ENCODE measurements at places on chromosomes 16 and 17.

GRCh38 chr17:29567304-29567553 lies 392 bp upstream of the ABHD15 start:
- no peak for DNase-seq

DNA sequence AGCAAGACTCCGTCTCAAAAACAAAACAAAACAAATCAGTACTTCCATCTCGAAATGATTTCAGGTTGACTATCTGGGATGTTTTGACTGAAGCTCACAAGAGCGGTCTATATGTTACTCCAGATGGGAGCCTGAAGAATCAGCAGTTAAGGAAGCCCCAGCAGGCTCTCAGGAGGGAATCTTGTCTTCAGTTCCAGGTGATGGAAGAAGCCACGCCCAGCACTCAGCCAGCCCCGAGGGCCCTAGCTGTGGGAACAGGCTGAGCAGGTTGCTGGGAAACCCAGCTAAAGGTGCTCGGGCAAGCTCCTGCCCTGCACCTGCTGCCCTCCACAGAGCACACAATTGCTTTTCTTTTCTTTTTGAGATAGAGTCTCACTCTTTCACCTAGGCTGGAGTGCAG lies 32.4 kb downstream of the WIPI1 start:
- no peak for DNase-seq

DNA sequence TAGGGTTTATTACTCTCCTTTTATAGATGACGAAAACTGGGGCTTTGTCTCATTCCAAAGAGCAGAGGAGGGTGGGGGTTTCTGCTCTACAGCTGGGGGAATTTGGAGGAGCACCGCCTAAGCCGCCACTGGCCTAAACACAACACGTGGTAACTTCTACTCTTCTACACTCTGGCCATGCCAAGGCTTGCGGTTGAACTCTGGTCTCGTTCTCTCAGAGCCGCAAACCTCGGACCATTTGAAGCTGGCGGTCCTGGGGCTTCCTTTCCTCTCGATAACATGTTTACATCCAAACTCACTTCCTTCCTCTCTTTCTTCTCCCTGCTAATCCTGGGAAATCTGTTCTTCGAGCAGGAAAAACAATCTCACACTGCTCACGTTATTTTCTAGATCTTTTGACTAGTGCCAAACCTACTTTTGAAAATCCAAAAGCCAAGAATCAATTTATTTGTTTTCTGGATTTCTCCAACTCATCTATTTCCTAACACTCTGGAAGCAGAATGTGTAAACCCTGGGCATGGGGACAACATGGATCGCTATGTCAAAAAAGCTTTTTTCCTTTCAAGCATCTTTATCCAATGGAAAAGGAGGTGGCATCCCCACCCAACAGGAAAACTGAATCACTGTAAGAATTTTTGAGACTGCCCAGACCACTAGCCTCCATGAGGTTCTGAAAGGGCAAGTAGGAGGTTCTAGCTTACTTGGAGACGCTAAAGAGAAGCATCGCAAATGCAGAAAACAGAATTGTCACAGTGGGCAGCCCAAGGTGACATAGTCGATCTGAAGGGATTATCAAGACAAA lies 13.6 kb upstream of the EEF2K start:
- DNase-seq: peak; percentile 39

GRCh38 chr17:7177954-7178477 lies 1.2 kb downstream of the ASGR1 start:
- no peak for DNase-seq

- no peak for DNase-seq
These were observed 520.7 kb downstream of the MAF start for GRCh38 chr16:79079656-79080420.

GRCh38 chr17:55699181-55699860 lies 23.3 kb downstream of the TMEM100 start:
- DNase-seq: no peak

GRCh38 chr17:72399023-72399607 lies 278.3 kb downstream of the SOX9 start:
- no peak for DNase-seq

DNA sequence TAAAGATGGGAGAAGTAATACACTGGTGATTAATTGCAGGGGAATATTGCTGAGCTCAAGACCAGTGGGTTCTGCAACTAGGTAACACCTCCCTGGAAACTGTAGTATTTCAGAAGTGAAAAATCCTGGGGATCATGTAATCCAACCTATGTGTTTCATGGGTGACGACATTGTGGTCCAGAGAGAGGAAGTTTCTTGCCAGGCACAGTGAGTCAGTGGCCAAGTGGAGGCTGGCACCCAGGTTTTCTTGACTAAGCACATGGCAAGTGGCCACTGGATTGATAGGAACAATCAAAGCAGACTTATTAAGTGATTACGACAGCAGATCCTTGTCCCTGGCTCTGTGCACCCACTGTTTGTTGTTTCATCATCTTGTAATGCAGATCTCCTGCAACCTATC lies 14.6 kb upstream of the CIITA start:
- DNase-seq: no peak

DNA sequence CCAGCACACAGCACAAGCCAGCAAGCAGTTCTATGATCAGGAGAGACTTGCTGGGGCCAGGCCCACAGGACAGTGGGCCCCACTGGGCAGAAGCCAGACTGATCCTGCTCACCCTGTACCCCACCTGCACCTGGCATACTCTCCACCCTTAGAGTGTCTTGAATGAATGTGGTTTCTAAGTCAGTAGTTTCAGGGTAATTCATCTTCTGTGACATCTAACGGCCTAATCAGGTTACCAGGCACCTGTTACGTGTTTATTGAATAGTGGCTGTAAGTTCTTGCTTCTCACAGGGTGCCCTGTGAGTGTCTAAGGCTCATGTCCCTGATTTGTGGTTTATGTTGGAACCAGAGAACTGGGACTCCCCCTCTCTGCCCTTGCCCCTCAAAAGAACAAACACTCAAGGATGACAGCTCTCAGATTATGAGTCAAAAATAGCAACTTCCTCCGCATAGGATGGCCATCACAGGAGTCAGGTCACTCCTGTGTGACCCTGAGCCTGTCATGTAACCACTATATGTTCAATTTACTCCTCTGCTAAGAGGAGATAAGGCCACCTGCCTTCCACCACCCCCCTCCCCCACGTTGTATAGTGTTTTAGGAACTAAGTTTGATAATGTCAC lies 7.0 kb upstream of the OR2C1 start:
- no peak for DNase-seq

DNA sequence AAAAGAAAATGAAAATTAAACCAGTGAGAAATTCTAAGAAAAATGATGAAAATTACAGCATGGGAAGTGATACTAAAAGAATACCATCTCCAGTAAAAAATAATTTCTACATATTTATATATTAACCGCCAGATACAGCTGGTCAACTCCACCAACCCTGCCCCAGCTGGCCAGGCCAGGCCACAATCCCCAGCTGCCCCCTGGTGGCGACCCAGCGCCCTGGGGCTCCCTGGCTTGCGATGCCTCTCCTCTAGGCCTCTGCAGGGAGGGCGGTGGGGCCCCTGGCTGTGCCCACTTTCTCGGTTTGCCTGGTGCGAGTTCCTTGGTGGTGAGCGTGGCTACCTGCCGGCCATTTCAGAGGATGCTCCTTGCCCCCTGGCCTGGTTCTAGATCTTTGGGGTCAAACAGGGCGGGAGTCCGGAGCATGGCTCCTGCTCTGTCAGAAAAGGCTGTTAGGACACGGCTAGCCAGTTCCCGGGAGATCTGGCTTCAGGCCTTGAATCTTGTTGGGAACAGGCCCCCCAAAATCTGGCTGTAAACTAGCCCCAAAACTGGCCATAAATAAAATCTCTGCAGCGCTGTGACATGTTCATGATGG lies 14.5 kb downstream of the GLIS2 start:
- DNase-seq: peak; percentile 31

- DNase-seq: no peak
These were observed 4.6 kb downstream of the PTGES3L start for GRCh38 chr17:42975265-42975664.

DNA sequence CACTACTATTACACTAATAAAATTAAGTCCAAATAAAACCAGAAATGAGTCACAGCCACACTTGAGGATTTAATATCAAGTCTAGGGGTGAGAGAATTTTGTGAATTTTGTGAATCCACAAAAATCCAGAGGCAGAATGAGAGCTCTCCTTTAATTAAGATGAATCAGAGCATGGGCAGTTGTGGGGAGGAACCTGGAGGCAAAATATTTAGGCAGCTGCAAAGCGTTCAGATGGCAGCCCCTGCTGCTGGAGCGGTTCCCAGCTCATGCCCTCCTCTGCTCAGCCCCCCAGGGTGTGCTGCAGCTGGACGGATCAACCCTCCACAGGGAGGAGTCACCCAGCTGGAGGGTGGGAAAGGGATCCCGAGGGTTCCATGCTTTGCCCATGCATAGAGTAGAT lies 43.4 kb upstream of the IRX6 start:
- DNase-seq: no peak

- no peak for DNase-seq
These were observed 1.5 kb downstream of the MCRIP1 start for GRCh38 chr17:81831563-81831956.

- no peak for DNase-seq
These were observed 28.5 kb downstream of the CYTH1 start for GRCh38 chr17:78753316-78754250.

GRCh38 chr17:55344514-55344997 lies 77.1 kb downstream of the MMD start:
- DNase-seq: no peak

GRCh38 chr16:29898804-29899515 lies 390 bp downstream of the SEZ6L2 start:
- DNase-seq: no peak

DNA sequence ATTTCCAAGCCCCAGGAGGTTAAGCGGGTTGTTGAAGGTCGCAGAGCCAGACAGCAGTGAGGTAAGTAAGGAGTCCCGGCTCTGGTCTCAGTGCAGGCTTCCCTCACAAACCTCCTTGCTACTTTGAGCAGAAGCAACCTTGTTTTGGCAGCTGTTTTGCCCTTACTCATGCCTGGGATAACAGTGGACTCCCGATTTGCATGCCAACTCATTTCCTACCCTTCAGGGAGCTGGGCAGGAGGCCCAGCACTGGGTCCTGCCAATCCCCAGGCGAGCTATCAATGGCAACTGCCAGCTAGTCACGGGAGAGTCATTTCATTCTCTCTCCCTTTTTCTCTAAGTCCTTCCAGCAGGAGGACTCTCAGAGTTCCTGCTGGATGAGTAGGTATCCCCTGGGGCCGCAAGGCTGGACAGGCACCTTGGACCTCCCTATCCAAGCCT lies 72.0 kb upstream of the KSR1 start:
- no peak for DNase-seq

DNA sequence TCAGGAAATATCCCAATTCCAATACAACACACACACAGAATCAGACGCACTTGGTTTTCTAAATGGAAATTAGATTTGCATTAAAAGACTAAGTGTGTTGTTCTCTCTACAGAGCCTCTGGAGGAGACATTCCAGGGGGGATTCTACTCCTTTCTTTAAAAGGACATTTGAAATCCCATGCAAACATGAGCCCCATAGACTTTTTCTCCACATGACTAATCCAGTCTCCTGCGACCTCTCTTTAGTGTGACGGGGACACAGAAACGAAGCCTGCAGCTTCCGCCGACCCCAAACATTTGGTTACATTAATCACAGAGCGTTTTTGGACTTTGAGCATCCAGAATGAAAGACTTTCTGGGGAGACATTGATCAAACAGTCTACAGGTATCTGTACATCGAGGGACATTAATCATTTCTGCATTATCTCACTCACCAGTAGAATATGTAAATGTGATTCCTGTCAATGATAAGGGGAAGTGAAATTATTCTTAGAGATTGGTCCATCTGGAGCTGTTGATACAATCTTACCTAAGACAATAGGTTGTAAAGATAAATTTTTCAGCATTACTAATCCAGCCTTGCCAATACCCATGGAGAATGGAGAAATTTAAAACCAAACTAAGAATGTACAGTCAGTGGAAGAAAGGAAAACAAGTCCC lies 103.4 kb upstream of the IRX3 start:
- DNase-seq: no peak

DNA sequence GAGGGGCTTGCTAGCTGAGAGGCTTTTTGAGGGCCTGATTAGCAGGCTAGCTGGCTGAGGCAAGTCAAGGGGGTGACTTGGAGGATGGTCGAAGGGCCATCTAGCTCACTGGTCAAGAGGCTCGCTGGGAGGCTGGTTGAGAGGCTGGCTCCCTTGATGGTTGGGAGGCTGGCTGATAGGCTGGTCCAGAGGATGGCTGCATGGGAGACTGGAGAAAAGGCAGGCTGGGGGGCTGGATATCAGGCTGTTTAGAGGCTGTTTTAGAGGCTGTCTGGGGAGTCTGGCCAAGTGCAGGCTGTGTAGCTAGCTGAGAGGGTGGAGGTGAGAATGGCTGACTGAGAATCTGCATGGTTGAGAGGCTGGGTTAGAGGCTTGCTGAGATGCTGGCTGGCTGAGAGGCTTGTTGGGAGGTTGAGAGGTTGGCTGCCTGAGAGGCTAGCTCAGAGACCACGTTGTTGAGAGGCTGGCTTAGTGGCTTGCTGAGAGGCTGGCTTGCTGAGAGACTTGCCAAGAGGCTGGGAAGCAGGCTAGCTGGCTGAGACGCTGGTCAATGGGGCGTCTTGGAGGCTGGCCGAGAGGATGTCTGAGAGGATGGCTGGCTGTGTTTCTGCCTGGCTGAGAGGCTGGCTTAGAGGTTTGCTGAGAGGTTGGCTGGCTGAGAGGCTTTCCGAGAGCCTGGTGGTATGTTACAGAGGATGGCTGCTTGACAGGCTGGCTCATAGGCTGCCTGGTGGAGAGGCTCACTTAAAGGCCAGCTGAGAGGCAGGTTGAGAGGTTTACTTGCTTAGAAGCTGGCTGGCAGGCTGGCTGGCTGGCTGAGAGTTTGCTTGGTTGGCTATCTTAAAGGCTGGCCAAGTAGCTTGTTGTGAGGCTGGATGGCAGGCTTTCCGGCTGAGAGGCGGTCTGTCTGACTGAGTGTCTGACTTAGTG lies 36.6 kb upstream of the ACSM2B start:
- no peak for DNase-seq

GRCh38 chr17:17139972-17140589 lies 66.1 kb downstream of the PLD6 start:
- no peak for DNase-seq

- no peak for DNase-seq
These were observed 25.7 kb downstream of the CHD9 start for GRCh38 chr16:53080345-53081031.

DNA sequence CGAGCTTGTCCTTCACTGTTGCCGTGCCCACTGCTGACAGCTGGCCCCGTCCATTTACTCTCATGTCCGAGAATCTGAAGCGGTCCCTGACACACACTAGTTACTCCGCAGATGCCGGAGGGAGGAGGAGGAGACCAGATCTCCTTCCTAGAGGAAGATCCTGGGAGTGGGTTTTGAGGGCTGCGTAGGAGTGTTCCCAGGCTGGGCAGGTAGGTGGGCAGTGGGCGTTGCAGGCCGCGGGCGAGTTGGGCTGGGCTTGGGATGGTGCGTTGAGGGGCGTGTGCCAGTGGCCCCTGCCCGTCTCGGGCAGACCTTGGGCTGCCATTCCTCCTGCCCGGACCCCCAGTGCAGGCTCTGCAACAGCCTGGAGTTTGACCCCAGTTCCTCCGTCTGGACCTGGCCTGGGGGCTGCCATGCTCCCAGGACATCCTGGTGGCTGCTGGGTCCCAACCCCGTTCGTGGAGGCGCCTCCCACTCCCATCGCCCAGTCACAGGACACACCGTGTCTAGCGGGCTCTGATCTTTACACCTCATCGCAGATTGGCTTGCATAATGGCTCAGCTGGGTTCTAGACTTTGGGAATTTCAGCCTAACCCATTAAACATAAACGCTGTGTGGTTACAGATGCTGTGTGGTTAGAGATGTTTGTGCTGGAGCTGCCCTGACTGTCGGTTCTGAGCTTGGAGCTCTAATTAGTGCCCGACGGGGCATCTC lies 22.8 kb downstream of the CACNA1H start:
- DNase-seq: no peak

All from stimulated activated CD4-positive, alpha-beta T cell treated with anti-CD3 and anti-CD28 coated beads, Interleukin-12 subunit alpha, Interleukin-12 subunit beta, amount 100 ng/mL, for 24 hours (primary cell).